ENCODE measurements at places on chromosomes 7 and 10.

DNA sequence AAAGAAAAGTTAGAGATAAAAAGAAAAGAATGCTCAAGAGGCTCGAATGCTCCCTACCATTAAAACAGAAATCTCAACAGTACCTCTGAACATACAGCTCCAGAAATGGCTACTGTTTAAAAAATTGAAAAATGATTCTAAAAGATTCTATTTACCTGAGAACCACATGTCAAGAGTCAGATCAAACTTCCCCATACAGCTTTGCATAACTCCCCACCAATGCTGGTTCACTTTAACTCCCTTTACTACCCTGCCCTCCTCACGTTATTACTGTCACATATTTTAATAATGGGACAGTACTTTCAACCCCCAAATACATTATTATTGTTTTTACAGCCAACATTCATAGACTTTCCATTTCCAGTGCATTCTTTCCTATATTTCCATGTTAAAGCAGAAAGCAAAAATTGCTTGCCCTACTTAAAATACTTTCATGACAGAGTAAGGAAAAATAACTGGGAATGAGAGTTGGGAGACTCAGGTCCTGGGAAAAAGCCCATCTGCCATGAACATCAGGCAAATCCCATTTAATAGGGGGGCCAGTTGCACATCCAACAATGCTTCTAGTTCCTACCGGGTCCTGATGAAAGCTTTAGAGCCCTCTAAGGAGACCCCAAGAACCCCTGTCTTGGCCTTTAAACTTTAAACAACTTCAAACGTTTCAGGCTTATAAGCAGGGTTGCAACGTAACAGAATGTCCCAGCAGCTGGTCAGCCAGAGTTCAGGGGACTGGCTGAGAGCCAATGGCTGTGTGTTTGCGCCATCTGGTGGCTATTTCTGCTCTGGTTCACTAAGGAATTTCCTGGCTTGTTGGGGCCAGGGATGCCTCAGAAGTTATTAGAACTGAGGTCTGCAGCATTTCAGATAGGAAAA, 247.4 kb downstream of the ELMO1 start:
- DNase-seq, result peak; percentile 23

GRCh38 chr10:133212853-133213494, 17.0 kb upstream of the UTF1 start:
- no peak for DNase-seq

DNA sequence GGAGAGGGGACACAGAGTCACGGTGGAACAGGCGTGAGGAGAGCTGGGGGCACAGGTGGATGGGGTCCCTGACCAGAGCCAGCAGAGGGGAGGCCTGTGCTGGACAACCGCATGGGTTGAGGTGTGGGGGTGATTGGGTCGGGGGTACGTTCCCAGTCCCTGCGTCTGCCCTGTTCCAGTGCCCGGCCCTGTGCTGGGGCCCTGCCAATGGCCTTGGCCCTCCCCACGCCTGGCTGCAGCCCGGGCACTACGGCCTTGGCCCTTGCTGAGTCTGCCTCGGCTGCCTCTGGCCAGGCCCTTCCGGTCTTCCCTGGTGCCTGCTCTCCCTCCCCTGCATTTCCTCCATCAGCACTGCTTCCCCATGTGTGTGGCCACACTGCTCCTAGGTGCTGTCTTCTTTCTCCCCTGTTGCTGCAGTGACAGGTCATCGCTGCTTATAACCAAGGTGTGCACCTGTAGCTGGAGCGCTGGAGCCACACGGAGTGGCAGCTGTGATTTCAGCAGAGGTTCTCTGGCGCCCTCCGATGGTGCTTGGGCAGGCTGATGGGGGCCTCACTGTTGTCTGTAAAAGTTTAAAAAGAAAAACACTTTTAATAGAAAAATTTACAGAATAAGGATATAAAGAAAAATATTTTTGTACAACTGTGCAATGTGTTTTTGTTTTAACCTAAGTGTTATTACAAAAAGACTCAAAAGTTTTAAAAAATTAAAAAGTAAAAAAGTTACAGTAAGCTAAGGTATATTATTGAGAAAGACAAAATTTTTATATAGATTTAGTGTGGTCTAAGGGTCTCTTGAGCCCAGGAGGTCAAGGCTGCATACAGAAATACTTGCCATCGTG, 45.2 kb upstream of the BHLHA15 start:
- peak; percentile 35 for DNase-seq

DNA sequence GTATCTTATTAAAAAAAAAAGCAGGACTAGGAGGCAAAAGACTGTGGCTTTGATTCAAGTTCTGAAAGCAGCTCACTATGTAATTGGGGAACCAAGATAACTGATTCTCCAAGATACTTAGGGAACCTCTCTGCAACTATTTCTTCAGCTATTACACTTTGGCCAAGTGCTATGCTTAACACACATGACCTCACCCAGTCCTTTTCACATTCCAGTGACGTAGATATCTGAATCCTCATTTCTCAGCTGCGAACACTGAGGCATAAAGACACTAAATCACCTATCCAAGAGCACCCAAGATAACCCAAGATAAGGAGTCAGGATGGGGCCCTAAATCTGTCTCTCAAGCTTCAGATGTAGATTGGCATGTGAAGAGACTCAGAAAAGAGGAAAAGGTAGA, 133.6 kb downstream of the GLI3 start:
- no peak for DNase-seq

DNA sequence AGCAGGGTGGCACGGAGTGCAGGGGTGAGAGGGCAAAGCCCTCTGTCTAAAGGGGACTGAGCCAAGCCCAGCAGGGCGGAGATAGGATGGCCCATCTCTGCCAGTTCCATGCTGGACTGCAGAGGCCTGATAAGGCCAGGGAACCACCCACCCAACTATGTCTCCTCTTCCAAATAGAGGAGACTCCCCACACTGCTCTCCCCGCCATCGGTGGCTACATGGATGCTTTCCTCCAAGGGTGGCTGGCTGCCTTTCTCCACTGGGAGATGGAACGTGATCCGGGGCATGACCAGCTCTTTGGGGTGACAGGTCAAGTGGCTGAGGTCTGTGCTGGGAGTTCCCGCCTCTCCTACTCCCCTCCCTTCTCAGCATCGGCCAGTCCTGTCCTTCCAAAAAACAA, 58.1 kb upstream of the MXI1 start:
- DNase-seq, result no peak

- DNase-seq, result no peak
Measured at GRCh38 chr10:90328896-90329295, 528.9 kb downstream of the HTR7 start.

GRCh38 chr10:86657011-86657395, 2.7 kb downstream of the OPN4 start:
- no peak for DNase-seq

GRCh38 chr7:24979470-24979862, 512 bp downstream of the OSBPL3 start:
- no peak for DNase-seq

DNA sequence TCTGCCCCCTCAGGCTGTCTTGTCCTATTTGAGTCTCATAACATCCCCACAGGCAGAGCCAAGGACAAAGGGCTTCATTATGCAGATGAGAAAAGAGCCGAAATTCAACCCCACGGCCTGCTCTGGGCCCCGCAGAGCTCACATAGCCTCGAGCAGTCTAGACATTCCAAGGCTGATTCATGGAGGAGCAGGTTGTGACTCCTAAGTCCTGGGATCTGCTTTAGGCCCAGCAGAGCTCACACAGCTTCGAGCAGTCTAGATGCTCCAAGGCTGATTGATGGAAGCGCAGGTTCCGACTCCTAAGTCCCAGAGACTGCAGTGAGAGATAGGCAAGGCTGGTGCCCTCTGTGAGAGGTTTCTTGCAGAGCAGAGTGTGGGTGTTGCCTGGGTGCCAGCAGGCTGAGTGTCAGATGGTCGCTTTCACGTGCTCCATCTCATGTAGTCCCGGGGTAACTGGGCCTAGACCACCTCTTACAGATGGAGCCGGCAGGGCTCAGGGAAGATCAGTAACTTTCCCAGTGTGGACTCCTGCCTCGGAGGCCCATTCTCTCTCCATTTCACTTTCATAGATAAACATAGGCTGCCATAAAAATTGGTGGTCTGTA, 436.1 kb upstream of the FOXK1 start:
- DNase-seq, result no peak

DNA sequence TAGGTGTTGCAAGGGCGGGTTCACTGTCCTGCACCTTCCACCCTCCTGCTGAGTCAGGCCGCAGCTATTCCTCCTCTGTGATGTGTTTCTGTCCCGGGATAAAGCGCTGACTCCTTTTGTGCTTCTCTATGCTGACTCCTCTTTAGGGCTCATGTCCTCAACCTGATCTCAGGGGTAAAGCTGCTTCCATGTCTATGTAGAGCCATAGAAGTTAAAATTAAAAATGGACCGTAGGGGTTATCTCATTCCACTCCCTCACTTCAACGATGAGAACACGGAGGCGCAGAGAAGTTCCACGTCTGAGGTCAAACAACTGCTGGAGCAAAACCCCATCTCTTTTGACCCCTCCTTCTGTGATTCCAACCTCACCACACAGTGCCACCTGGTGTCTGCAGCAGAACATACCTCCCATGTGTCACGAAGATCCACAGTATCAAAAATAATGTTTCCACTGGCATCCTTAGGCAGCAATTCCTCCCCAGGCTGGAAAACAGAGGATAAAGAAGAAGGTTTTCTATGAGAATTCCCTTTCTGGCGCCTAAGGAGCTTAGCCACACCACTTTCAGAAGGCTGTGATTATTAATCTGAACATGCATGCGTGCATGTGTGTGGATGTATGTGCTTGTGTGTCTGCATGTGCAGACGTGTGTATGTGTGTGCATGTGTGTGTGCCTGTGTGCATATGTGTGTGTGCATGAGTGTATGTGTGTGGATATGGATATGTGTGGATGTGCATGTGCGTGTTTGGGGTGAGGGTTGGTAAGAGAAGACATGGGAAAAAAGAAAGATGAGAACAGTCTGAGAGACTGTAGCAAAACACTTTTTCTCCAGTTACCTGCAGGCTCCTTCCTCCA, 81.2 kb upstream of the UCN3 start:
- DNase-seq, result no peak

- DNase-seq, result no peak
Measured at GRCh38 chr10:93505075-93505474, 8.7 kb downstream of the CEP55 start.

GRCh38 chr7:2209961-2210323, 22.8 kb downstream of the MAD1L1 start:
- DNase-seq, result no peak

Data from D721Med (cell line).